ENCODE measurements at places on chromosomes 3 and 15.

GRCh38 chr15:55628369-55628730, 40.2 kb upstream of the PYGO1 start:
- no peak for DNase-seq

- no peak for DNase-seq
Observed at GRCh38 chr15:28901587-28901980, 15.8 kb downstream of the APBA2 start.

- no peak for DNase-seq
Observed at GRCh38 chr3:169435193-169435592, 228.3 kb downstream of the MECOM start.

- DNase-seq, result no peak
Observed at GRCh38 chr3:195893516-195893915, 14.8 kb downstream of the TNK2 start.

Measured in GM18507 (cell line).